ENCODE measurements at places on chromosomes 12 and 14.

- no peak for DNase-seq
These were observed 242.1 kb upstream of the NOS1 start for GRCh38 chr12:117603316-117604113.

DNA sequence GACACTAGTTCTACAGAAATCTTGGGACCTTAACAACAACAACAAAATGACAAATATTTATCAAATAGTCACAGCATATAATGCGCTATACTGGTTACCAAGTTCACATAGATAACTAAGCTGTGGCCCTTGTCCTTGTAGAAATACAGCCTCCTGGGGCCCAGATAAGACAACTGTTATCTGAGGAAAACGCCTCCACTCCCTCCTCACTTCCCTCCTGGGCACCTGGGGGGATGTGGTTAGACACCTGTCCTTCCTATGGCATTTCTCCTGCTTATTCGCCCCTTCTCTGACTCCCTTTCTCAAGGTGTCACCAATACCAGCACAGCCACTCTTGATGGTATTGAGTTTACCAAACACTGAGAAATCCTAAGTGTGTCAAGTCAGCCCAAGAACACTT, 419.4 kb downstream of the RAD51B start:
- DNase-seq, result no peak

DNA sequence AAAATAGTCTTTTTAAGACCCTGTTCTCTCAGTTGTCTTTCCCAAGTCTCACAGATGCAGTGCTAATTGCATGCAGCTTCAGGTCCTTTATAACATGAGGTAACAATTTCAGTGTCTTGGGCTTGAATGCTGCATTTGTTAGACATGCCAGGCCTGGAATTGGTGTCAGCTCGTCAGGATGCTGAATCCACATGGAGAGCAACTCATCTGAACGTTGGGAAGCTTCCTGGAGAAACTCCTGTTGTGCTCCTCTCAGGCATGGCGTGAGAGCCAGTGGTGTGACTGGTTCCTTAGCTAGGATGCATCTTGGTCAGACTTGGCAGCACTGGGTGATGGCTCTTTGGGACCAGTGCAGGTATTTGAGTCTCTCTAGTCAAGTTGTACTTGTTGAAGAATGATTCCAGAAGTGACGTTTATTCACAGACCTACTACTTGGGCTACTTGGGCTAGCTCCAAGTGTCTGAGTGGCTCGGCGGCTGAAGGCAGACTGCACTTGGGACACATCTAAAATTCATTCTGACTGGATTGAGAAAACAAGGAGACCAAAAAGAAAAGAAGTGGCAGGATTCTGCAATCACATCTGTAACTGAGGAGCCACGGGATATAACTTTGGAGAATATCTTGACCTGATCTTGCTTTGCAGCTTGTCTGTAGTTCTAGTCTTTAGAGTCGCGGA, 134.8 kb upstream of the ARHGAP5 start:
- no peak for DNase-seq

DNA sequence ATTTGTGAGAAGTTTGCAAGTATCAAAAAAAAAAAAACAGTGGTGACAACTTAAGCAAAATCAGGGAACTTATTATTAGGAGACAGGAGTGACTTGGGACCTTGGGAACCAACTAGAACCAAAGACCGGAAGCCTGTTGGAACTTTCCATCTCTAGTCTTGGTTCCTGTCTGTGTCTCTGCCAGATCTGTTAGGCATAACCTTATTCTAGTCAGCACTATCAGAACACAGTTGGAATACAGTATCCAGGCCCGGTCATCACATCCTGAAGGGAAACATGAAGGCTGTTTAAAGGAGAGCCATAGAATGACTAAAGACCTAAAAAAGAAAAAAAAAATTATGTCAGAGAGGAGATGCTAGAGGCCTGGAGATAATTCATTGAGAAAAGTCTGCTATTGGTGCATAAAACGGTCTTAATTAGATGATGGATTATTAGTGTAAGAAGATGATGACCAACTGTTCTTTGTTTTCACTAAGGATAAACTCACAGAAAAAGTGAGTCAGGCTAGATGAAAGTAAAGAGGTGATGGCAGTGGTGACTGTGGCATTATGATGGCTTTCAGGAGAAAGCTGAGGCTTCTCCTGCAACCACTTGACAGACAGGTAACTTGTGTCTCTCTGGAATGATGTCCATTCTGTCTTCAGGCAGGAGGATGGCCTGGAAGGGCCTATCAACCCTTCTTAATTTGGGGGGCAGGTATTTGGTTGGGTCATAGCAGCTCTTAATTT, 28.2 kb downstream of the DACT1 start:
- DNase-seq, result no peak

DNA sequence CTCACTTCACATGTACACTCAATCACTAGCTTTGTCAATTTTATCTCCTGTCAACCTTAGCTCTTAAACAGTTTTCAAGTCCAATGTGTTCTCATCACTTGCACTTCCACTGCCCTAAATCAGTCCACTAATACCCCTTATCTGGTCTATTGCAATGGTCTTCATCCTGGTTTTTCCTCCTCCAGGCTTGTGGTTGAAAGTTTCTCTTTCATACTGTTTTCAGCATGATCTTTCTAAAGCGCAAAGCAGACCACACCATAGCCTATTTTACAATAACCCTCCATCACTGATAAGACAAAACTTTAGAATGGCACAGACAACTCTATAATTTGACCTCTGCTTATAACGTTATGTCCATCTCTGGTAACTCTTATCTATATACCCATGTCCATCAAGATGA, 62.0 kb upstream of the DDHD1 start:
- no peak for DNase-seq

GRCh38 chr14:91232603-91233002, 11.9 kb downstream of the GPR68 start:
- DNase-seq, result no peak

- no peak for DNase-seq
These were observed 171.2 kb downstream of the CALM1 start for GRCh38 chr14:90567991-90568390.

- DNase-seq, result no peak
These were observed 140.9 kb downstream of the ESRRB start for GRCh38 chr14:76516884-76517283.

DNA sequence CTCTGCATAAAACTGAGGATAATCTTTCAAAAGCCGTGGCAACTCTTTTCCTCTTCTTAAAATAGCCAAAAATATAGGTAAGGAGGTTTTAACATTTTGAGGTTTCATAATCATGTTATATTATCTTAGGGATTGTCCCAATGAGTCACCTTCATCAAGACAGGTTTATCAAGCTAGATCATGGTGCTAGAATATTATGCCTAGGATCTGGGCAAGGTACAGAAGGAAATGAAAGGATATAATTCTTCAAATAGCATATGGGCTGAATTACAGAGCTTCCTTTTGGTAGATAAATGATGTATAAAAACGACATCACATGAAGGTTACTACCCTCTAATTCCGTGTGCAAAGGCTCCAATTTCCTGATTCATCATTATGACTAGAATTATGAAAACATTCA, 28.6 kb upstream of the TBC1D15 start:
- DNase-seq, result no peak

DNA sequence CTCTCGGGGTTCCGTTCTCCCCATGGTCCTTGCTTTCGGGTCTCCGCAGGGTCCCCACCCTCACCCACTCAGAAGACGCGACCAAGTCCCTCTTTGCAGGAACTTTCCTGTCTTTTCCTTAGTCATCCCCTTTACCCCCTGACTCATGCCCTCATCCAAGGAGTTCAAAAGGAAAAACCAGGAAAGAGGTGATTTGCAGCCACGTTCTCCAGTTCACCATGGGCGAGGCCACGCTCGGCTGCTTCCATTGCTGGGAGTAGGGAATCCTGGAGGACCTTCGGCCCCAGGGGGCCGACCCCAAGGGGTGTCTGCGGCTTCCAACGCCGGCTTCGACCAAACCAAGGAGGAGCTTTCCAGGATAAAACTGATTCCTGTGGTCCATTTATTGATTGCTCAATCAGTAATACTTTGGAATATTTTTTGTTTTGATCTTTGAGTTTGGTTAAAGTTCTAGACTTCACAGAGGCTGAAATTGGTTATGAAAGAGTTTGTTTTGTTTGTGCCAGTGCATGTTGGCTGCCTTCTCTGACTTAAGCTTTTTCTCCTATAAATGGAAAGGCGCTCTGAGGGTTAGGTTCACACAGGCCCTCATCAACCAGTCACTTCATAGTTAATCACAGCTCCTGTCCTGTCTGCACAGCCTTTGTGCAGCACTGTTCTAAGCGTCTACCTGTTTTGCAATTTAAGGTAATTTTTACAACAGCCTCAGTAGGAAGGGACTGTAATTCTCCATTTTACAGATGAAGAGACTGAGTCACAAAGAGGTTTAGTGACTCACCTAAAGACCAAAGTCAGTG, 827 bp downstream of the ALDH2 start:
- no peak for DNase-seq

DNA sequence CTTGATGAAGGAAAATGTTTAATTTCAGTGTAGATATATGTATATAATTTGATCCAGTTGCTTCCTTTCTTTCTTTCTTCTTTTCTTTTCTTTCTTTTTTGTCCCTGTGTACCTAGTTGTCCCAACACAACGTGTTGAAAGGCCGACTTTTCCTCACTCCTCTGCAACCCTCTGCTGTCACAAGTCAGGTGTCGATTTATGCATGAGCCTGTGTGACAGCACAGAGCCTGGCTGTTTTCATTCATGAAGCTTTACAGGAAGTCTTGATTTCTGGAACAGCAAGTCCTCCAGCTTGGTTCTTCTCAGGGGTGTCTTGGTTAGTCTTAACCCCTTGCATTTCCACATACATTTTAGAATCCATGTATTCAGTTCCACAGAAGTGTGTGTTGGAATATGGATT, 88.1 kb downstream of the PPP2R5C start:
- DNase-seq, result no peak

DNA sequence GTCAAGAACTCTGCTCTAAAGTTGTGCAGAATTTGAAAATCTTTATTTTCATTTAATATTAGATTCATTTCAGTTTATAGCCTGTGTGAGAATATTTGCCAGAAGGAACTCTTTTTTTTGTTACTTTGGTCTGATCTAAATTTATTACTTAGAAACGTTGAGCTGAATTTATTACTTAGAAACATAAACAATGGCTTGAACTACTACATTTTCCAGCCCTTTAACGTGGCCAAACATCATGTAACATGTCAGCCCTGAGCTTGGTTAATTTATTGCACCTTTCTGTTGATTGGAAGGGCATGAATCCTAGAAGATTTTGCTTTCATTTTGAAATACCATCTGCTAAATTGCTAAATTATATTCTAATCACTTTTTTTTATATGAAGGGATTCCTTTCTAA, 241.4 kb downstream of the TMEM117 start:
- DNase-seq, result no peak

- no peak for DNase-seq
These were observed 51.4 kb downstream of the PLEKHG7 start for GRCh38 chr12:92753976-92754885.

- no peak for DNase-seq
These were observed 34.2 kb downstream of the PCNX4 start for GRCh38 chr14:60125918-60126317.

DNA sequence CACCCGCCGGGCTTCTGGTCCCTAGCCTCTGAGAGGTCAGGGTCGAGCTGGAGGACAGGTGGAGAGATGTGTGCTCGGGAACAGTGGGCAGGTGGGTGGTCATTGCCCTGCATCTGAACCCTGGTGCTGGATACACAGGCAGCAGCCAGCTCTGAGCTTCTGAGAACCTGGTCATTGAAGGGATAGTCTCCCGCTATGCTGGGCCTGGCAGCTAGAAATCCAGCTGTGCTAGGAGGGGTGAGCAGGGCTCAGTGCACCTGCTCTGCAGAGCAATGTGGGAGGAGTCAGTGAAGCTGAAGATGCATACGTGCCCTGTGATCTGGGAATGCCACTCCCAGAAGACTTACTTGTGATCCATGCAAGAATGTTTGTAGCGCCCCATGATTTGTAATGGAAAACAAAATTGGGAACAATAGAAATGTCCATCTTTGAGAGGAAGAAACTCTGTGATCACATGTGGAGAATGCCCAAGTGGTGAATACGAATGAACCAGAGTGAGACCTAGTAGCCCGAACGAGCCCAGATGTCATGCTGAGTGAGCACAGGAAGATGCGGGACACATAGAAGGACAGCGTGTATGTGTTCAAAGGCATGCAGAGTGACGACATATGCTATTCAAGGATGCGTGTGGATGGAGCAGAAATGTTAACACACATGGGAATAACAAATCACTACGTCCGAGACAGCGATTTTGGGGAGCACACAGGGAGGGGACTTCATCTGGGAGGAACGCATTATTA, 63.4 kb downstream of the AACS start:
- DNase-seq, result no peak

DNA sequence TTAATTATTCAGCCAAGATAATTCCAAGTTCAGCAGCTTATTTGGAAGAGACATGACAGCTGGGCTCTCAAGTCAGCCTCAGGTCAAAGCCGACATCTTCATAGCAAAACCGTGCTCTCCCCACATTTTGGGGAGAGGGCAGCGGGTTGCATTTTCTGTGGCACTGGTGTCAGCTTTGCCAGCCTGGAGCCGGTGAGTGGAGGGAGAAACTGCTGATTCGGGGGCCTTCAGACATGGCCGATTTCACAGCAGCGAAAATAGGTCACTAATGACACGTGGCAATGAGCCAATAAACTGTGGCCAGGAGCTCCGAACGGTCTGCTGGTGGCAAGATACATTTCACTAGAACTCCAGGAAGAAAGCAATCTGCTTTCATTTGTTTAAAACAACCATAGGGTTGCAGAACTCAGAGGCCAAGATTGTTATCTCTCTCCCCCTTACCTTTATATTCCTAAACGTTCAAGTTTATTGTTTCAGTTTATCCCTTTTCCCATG, 173.2 kb downstream of the CAND1 start:
- no peak for DNase-seq

DNA sequence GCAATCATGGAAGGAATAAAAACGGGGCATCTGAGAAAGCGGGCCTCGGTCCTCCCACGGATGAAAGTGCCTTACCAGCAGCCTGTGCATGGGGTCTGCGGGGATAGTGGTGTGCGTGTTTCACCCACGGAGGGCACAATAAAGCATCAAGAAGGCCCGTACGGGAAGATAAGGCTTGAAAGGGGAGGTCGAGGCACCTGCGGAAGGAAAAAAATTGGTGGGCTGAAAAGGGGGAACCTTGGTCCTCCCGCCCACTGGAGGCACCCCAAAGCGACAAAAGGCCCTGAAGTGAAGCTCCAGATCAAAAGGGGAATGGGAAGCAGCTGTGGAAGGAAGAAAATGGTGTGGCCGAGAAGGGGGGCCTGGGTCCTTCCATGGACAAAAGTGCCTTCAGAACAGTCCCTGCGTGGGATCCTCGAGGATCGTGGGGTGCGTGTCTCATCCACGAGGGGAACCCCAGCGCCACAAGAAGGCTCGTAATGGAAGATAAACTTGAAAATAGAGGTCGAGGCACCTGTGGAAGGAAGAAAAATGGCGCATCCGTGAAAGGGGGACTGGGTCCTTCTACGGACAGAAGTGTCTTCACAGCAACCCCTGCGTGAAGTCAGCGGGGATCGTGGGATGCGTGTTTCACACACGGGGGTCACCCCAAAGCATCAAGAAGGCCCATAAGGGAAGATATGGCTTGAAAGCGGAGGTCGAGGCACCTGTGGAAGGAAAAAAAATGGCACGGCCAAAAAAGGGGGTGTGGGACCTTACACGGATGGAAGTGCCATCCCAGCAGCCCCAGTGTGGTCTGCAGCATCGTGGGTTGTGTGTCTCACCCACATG, 276.9 kb downstream of the ALG10 start:
- no peak for DNase-seq

Data from activated naive CD4-positive, alpha-beta T cell (primary cell).